ENCODE measurements at places on chromosomes 4 and X.

- no peak for DNase-seq
These were observed 50.6 kb upstream of the EDA start for GRCh38 chrX:69565247-69565815.

DNA sequence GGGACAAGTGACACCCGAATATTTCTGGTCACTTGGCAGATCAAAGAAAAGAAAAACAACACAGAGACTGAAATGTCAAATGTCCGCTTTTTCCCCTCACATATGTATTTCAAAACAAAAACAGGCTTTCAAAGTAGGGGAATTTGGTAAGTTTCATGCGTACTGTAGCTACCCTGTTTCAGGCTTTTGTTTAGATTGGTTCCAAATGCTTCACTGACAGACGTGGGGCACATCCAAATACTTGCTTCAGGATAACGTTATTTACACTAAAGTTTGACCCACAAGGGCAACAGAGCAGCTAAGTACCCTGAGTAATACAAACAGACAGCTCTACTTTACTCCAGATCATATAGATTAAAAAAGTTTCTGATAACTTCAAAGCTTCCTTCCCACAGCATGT is 804.5 kb upstream of the POU3F4 start:
- no peak for DNase-seq

- no peak for DNase-seq
These were observed 63.4 kb downstream of the CLDN34 start for GRCh38 chrX:10030570-10030969.

- DNase-seq = no peak
These were observed 11.5 kb downstream of the FBXW7 start for GRCh38 chr4:152524427-152524826.

DNA sequence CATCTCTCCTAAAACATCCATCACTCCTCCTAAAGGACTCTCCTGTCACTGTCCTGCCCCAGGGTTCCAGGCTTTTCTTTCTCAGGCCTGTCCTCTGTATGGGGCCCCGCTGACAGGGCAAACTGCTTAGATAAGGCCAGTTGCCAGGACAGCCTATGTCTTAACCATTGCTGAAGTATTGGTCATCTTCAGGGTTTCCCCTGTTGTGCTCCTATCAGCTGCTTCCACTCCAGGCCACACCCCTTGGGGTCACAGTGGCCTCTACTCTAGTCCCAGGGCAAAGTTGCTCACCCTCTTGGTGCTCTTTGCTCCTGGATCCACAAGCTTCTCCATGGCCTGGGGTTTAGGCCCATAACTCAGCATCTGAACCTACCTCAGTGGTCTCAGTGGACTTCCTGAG is 138.0 kb upstream of the PJA1 start:
- DNase-seq = no peak

DNA sequence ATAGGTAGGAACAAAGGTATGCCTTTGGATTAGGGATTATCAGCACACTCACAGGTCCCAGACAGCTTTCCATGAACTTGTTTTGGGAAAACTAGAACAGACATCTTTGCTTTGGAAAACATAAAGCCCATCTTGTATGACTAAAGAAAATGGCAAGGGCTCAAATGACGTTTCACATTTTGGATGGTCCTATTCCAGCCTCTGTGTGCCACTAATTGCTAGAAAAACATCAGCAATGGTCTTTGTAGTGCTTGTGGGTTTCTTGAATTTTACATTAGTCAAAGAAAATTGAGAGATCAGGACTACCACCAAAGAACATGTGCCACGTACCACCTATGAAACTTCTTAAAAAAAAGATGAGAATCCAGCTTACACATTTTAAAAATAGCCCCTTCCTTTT is 111.4 kb downstream of the HDAC8 start:
- no peak for DNase-seq

- peak; percentile 29 for DNase-seq
These were observed 760 bp downstream of the TMEM165 start for GRCh38 chr4:55396308-55397125.

- no peak for DNase-seq
These were observed 288.3 kb downstream of the CHIC1 start for GRCh38 chrX:73851014-73852009.

DNA sequence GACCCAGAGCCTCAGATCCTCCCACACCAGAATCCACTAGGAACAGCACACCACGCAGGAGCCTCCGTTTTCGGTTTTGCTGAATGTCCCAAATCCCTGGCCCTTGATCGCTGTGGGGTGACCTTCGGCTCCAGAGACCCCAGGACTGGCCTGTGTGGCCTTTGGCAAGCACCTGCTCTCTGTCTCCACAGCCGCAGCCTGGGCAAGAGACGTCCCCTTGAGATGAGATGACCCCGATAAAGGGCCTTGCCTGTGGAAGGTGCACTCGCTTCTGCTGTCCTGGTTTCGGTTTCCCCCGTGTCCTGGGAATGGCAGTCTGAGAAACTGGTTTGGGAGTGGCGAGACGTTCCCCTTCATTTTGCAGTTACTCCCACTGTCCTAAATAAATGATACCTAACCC is 9.6 kb downstream of the PSAPL1 start:
- DNase-seq = no peak

GRCh38 chr4:189815404-189816192 is 125.1 kb upstream of the FRG1 start:
- no peak for DNase-seq

DNA sequence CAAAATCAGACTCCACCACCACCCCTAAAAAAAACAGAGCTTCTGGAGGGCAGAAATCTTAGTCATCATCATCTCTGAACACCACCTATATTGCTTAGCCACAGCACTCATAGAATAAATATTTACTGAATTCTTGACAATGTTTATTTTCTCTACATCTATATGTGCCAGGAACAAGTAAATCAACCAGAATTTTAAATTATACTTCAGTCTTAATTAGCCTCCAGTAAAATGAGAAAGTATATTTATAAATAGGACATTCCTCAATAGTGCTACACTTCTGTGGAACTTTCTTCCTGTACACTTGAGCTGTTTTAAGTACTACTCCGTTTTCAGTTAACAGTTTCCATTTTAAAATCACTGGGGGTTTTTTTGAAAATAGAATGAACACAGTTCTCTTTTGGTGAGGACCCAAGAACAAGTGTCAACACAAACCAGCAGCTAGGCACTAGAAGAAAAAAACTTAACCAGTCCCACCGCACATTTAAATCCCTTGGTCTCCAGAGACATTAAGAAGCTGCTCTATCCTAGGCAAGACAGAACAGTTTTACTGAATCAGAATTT is 25.5 kb downstream of the SMIM14 start:
- DNase-seq = no peak

GRCh38 chrX:45955661-45956060 is 589.6 kb downstream of the ZNF674 start:
- DNase-seq = no peak

- DNase-seq = no peak
These were observed 230.3 kb downstream of the UNC5C start for GRCh38 chr4:95318483-95318882.

- DNase-seq = no peak
These were observed 346.3 kb downstream of the FBXW7 start for GRCh38 chr4:152189451-152190179.

DNA sequence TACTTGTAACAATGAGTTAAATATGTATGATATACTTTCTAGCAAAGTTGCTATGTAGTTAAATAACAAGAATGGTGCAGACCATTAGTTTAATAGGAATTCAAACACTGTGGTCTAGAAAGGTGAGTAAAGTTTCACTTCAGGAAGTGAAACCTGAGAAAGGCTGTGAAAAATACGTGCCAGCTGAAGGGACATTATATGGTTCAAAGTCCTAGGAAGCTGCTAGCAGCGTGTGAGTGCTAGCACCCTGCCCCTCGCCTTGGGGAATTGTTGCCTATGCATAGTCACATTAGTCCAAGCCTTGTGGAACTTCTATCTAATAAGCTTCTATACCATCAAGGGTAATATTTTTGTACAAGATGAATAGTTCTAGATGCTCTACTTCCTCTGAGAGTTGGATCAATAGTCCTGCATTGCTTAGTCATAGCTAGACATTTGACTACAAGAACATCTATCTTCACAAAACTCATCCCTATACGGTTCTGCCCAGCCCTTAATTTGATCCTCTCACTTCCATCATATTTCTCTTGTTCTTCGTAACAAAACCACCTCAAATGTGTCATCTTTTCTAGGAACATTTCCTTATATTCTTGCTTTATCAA is 45.8 kb upstream of the ARSJ start:
- no peak for DNase-seq

GRCh38 chrX:34873500-34874225 is 68.9 kb upstream of the FAM47B start:
- DNase-seq = no peak

DNA sequence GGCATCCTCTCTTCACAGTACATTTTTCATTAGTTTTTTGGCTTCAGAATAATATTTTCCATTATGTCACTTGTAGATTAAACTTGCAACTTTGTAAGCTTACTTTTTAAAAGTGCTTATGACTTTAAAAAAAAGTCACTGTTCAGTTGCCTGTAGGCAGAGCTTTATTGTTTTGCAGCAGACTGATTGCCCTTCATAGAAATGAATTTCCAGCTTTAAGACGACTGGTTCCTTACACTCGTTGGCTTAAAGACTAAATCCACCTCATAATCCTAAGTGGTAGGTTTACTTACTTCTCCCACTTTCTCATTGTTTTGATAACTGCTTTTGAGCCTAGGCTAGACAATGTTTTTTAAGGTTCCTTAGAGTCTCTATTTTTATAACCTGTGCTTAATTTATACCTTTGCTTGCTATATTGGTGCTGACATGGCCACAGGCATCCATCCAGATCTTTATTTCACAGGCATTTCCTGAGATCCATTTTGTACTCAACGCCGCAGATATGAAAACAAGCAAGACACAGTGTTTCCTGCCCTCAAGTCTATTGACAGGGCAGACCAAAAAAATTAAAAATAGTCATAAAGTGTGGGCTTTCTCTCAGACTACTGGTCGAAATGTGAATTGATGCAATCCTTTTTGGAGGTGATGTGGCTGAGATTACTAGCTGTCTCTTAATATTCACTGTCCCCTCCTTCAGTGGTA is 12.6 kb upstream of the IL13RA2 start:
- no peak for DNase-seq

- no peak for DNase-seq
These were observed 93.1 kb downstream of the SLC16A2 start for GRCh38 chrX:74514384-74514783.

GRCh38 chr4:16785793-16786527 is 112.5 kb downstream of the LDB2 start:
- DNase-seq = no peak

DNA sequence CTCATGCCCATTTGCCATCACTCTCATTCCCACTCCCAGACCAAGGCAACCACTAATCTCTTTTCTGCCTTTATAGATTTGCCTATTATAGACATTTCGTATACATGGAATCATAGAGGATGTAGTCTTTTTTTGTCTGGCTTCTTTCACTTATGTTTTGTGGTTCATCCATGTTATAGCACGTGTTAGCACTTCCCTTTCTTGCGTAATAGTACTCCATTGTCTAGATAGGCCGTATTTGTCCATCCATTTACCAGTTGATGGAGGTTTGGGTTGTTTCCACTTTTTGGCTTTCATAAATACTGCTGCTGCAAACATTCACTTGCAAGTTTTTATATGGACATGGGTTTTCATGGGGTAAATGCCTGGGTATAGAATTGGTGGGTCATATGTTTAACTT is 48.4 kb downstream of the KIF4A start:
- no peak for DNase-seq

DNA sequence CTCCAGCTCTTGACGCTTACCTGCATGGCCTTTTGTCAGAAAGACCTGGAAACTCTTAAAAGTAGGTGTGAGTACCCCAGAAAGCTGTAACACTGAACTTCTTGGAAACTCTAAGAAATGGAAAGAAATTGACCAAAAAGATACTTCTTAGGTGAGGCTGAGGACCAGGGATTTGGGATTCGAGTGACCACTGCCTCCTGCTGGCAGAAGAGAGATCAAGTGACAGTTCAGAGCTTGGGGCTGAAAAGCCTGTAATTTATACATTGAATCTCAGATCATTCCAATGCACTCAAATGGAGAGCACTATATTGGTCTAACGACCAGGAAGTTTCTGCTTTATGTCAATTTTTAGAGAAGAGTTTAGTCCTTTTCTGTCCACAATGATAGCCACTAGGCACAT is 204.6 kb downstream of the PDGFRA start:
- DNase-seq = no peak

DNA sequence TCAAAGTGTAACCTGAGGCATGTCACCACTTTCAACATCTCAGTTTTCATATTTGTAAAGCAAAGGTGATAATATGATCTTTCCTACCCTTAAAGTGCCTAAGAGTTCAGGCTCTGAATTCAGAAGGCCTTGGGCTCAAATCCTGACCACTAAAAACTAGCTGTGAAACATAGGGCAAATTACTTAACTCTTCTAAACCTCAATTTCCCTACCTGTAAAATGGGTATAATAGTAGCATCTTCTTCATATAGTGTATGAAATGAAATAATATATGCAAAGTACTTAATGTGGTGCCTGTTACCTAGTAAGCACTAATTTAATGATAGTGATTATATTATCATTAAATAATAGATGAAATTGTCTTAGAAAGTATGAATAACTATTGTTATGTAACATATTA is 7.0 kb upstream of the WDR44 start:
- DNase-seq = no peak

GRCh38 chrX:132119821-132120515 is 7.9 kb downstream of the FRMD7 start:
- no peak for DNase-seq

- no peak for DNase-seq
These were observed 30.5 kb upstream of the CRMP1 start for GRCh38 chr4:5923376-5923775.

DNA sequence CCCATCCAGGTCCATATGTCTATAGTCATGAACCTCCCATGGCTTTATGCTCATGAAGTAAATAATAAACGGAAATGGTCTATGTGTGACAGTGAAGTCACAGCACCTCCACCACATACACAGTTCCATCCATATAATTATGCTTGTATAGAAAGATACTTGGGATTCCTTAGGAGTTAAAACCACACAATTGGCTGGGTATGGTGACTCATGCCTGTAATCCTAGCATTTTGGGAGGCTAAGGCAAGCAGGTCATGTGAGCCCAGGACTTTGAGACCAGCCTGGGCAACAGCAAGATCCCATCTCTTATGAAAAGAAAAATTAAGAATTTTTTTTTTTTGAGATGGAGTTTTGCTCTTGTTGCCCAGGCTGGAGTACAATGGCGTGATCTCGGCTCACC is 55.6 kb upstream of the RBM47 start:
- no peak for DNase-seq

DNA sequence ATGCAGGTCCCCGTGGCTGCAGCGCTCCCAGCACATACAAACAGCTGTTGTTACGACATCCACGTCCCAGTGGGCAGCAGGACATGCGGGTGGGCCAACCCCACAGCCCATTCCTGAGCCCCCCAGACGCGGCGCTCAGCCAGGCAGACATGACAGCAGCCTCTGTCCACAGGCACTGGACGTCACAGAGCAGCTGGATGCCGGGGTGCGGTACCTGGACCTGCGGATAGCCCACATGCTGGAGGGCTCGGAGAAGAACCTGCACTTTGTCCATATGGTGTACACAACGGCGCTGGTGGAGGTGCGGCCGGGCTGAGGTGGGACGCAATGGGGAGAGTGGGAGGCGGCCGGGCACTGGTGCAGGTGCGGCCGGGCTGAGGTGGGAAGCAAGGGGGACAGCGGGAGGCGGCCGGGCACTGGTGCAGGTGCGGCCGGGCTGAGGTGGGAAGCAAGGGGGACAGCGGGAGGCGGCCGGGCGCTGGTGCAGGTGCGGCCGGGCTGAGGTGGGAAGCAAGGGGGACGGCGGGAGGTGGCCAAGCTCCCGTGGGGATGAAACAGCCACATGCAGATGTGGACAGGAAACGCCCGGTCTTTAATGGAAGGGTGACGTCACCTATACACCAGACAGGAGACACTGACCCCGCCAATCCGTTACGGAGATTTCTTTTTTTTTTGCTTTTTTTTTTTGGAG is 9.4 kb downstream of the PLCXD1 start:
- DNase-seq = no peak

- DNase-seq = no peak
These were observed 66.3 kb upstream of the DGKK start for GRCh38 chrX:50536955-50537354.
